ENCODE measurements at places on chromosomes 3 and 15. TPM values are rescaled to one million over a fixed set of nuclear protein-coding genes. Genes with fewer than 3 reads are reported as not detected.

GRCh38 chr3:101154401-101154800 lies 161.2 kb upstream of the ABI3BP start:
- H3K27ac ChIP-seq = no peak overlapping the region
- DNase-seq = no peak
- no peaks in the 10 kb centered on the region for H3K4me1 ChIP-seq
- H3K27me3 ChIP-seq = peaks cover 10% of the 10 kb centered on the region

Gene LYZL4
- not detected for total RNA-seq

DNA sequence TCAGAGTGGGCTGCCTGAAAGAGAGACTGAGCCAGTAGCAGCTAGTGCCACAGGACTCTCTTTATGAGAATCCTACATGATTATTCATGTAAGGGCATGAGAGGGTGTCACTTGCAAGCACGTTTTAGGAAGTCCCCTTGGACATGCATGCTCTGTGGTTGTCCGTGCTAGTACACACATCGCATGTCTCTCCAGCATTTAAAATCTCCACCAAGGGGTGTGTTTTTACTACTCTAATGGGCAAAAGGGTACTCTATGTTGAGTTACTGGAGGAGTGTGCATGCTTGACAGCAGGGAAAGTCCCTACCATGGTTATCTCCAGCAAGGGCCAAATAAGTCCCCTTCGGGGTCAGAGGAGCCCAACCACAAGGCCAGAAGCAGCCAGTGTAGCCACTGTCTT lies 70.7 kb downstream of the DCLK3 start:
- no peak overlapping the region for H3K4me3 ChIP-seq
- H3K27me3 ChIP-seq = peaks cover 5% of the 10 kb centered on the region
- DNase-seq = no peak
- H3K4me1 ChIP-seq = no peaks in the 10 kb centered on the region
- no peak overlapping the region for H3K27ac ChIP-seq
- no peaks in the 10 kb centered on the region for H3K36me3 ChIP-seq

Gene SLC22A14
- total RNA-seq = not detected

Gene MLF1
- total RNA-seq = 0.50 TPM

Gene CHRM5
- total RNA-seq = not detected

Gene INSYN1
- total RNA-seq = not detected

- no peaks in the 10 kb centered on the region for H3K27me3 ChIP-seq
- H3K4me3 ChIP-seq = no peak overlapping the region
- H3K4me1 ChIP-seq = no peaks in the 10 kb centered on the region
- H3K27ac ChIP-seq = no peak overlapping the region
These were observed 529.7 kb upstream of the IL12A start for GRCh38 chr3:159458982-159459381.

Gene CD96
- total RNA-seq = 60.5 TPM
